K562 (cell line): ENCODE measurements at places on chromosomes 16 and 17.

DNA sequence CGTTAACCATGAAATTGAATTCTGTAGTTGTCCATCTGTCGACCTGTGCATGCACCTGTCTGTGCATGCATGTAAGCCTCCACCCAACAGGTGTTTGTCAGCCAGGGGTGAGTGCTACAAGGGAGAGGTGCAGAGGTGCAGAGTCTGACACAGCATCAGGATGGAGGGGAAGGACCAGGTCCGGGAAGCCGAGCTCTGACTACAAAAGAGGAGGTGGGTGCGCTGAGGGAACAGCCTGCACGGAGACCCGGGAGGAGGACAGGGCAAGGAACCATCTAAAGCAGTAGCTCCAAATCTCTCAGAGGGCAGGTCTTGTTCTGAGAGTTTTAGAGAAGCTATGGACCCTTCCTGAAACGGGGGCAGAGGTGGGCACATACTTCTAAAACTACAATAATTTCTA is 54.1 kb downstream of the B9D1 start:
- H3K27me3 ChIP-seq = no peaks in the 10 kb centered on the region
- H3K36me3 ChIP-seq = peaks cover 14% of the 10 kb centered on the region; the same call in 2 of the 3 replicates
- H3K27ac ChIP-seq = no peak overlapping the region
- no peak overlapping the region for H3K4me3 ChIP-seq
- DNase-seq = no peak

GRCh38 chr17:57099165-57099564 is 14.1 kb downstream of the AKAP1 start:
- H3K4me3 ChIP-seq = no peak overlapping the region
- H3K27ac ChIP-seq = no peak overlapping the region
- H3K36me3 ChIP-seq = peaks cover 11% of the 10 kb centered on the region; the same call in 2 of the 3 replicates
- peaks cover 12% of the 10 kb centered on the region; the same call in 2 of the 3 replicates for H3K4me1 ChIP-seq
- DNase-seq = no peak
- no peaks in the 10 kb centered on the region for H3K27me3 ChIP-seq

DNA sequence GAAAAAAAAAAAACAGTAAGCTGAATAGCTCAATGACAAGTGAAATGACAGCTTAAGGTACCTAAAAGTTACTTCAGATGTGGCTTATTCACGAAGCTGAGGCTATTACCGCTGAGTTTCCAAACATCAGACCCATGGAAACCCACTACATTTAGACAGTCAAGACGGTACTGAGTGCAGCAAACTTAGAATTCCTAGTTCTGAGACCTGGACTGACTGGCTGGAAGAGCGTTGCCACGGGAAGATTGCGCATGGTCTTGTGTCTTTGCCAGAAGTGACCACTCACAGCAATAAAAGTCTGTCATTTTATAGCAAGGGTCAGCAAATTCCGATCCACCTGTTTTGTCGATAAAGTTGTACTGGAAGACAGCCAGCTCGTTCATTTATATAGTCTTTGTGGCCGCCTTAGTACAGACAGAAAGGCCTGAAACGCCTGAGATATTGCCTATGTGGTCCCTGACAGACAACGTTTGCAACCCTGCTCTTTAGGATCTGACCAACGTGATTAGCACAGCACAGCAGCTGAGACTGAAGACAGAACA is 19.2 kb downstream of the LITAFD start:
- no peak overlapping the region for H3K27ac ChIP-seq
- H3K36me3 ChIP-seq = peaks cover 94% of the 10 kb centered on the region
- H3K27me3 ChIP-seq = no peaks in the 10 kb centered on the region

GRCh38 chr16:55437625-55438024 is 41.4 kb upstream of the MMP2 start:
- H3K27me3 ChIP-seq = no peaks in the 10 kb centered on the region
- no peak overlapping the region for H3K4me3 ChIP-seq
- DNase-seq = no peak
- H3K27ac ChIP-seq = no peak overlapping the region
- no peaks in the 10 kb centered on the region for H3K36me3 ChIP-seq

- no peak overlapping the region for H3K27ac ChIP-seq
- no peaks in the 10 kb centered on the region for H3K36me3 ChIP-seq
- H3K4me1 ChIP-seq = no peaks in the 10 kb centered on the region
- DNase-seq = no peak
Measured at GRCh38 chr17:14818469-14818868, 446.7 kb downstream of the PMP22 start.

DNA sequence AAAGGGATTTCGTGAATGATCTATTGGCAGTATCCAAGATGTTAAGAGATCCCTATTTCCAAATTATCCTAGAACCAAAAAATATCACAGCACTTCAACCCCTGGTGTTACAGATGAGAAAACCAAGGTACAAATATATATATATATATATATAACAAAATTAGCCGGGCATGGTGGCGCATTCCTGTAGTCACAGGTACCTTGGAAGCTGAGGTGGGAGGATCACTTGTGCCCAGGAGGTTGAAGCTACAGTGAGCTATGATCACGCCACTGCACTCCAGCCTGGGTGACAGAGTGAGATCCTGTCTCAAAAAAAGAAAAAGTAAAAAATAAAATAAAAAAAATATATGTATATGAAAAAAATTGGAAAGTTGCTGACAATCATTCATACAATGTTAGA is 637 bp upstream of the CLN3 start:
- DNase-seq = no peak
- H3K4me1 ChIP-seq = peaks cover 46% of the 10 kb centered on the region
- H3K27me3 ChIP-seq = no peaks in the 10 kb centered on the region

GRCh38 chr16:59212492-59213024 is 478.4 kb upstream of the GOT2 start:
- no peaks in the 10 kb centered on the region for H3K27me3 ChIP-seq
- no peak for DNase-seq
- H3K27ac ChIP-seq = no peak overlapping the region

- peaks cover 12% of the 10 kb centered on the region for H3K4me1 ChIP-seq
- no peaks in the 10 kb centered on the region for H3K27me3 ChIP-seq
- H3K36me3 ChIP-seq = peaks cover 9% of the 10 kb centered on the region; the same call in 2 of the 3 replicates
- DNase-seq = no peak
Measured at GRCh38 chr17:3635474-3636153, 436 bp downstream of the SHPK start.

- H3K27ac ChIP-seq = no peak overlapping the region
- no peak for DNase-seq
- no peak overlapping the region for H3K4me3 ChIP-seq
- no peaks in the 10 kb centered on the region for H3K27me3 ChIP-seq
- H3K36me3 ChIP-seq = no peaks in the 10 kb centered on the region
Measured at GRCh38 chr17:76685846-76686245, 24.9 kb downstream of the MXRA7 start.

DNA sequence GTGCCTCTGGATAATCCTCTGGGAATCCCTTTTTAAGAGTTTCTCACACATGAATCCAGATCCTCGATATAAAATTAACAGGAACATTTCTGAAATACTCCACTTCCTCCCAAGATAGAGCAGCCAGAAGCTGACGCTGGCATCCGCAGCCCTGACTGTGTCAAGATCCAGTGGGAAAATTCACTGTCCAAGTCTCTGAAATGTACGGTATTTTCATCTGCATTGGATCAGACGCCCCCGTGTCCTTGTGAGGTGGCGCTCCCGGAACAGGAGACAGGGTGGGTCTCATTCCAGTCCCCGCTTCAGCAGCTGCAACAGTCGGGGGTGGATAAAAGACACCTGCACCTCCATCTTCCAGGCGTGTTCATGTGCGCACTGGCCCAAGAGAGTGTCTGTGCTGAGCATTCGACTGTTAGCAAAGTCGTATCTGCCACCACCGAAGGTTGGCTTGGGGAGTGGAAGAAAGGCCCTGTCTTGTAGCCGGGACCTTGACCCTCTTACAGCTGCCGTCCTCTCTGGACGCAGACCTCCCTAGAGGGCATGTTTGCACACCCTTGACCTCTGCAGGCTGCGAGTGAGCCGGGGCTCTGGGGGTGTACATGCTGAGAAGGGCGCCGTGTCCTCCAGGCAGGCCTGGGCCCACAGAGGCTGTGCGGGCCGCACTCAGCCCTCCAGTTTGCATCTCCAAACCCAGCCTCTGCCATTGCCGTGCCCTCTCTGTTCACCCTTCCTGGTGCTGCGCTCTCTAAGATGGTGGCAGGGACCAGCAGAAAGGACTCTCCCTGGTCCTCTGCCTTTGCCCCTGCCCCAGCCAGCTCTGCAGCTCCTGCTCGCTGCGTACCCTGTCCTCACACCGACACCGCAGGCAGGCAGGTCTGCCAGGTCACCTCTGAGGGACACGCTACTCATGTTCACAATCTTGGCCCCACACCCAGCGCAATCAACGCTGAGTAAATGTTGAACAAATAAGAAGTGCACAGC is 72.0 kb upstream of the CHMP6 start:
- no peak for DNase-seq
- H3K4me3 ChIP-seq = no peak overlapping the region
- no peak overlapping the region for H3K27ac ChIP-seq
- peaks cover 35% of the 10 kb centered on the region; the same call in 1 of the 3 replicates for H3K36me3 ChIP-seq

- no peaks in the 10 kb centered on the region for H3K36me3 ChIP-seq
- H3K27me3 ChIP-seq = no peaks in the 10 kb centered on the region
- H3K4me3 ChIP-seq = no peak overlapping the region
- DNase-seq = no peak
- H3K4me1 ChIP-seq = no peaks in the 10 kb centered on the region
Measured at GRCh38 chr16:17520561-17520960, 49.8 kb upstream of the XYLT1 start.

DNA sequence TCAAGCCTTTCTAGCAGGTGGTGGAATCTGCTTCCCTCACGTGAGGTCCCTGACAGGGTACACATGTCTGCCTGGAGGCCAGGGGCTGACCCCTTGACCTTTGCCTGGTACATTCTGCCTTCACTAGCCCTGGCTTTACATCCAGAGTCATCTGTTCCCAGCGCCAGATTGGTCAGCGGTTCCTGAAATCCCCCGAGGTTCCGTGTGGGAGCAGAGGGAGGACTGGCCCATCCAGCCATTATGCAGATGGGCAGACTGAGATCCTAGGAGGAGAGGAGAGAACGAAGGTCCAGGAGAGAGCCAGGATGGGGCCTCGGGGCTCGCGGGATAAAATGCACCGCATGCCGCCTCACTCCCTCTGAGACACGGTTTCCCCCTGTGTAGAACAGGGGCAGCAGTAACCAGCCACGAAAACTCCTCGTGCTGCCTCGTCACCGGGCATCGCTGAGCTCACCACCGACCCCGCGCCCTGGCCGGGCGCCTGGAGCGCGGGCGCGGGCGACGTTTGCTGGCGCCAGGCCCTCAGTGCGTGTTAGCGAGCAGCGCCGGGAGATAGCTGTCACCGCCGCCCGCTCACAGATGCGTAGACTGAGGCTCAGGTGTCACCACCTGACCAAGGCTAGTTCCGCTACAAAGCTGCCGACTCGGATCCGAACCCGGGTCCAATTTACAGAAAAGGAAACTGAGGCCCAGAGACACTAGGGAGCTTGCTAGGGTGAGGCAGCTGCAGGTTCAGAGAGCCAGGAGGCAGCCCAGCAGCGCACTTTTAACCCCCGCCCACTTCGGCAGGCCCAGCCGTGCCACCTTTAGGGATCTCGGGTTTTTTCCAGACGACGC is 811 bp upstream of the MAP2K3 start:
- no peak for DNase-seq
- H3K4me1 ChIP-seq = peaks cover 53% of the 10 kb centered on the region
- H3K27ac ChIP-seq = no peak overlapping the region
- peak overlapping the region; percentile 68 for H3K4me3 ChIP-seq
- H3K36me3 ChIP-seq = no peaks in the 10 kb centered on the region
- H3K27me3 ChIP-seq = no peaks in the 10 kb centered on the region

DNA sequence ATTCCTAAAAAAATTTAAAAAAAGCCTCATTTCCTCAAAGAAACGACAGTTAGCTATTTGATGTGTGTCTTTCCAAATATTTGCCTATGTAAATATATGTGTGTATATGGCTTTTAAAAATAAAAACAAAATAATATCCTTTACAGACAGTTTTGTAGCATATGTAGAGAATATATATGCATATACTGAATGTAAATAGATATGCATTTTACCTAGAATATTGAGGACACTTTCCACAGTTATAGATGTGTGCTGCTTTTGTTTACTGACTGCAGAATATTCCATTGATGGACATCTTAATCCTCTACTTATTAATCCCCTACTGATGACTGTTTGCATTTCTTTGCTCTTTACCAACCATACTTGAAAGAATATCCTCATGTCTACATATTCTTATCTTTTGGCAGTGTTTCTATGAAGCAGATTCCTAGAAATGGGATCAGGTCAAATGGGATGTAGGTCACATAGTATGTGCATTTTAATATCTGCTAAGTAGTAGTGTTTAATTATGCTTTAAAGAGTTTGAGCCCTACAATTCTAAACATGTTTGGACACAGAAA is 3.3 kb downstream of the CCL3L1 start:
- H3K4me3 ChIP-seq = no peak overlapping the region
- peaks cover 33% of the 10 kb centered on the region for H3K27me3 ChIP-seq
- no peak for DNase-seq
- H3K36me3 ChIP-seq = no peaks in the 10 kb centered on the region
- no peaks in the 10 kb centered on the region for H3K4me1 ChIP-seq

GRCh38 chr17:37823996-37824395 is 79.1 kb upstream of the HNF1B start:
- H3K4me1 ChIP-seq = peaks cover 8% of the 10 kb centered on the region
- H3K27ac ChIP-seq = no peak overlapping the region
- no peaks in the 10 kb centered on the region for H3K36me3 ChIP-seq
- H3K27me3 ChIP-seq = peaks cover 13% of the 10 kb centered on the region

DNA sequence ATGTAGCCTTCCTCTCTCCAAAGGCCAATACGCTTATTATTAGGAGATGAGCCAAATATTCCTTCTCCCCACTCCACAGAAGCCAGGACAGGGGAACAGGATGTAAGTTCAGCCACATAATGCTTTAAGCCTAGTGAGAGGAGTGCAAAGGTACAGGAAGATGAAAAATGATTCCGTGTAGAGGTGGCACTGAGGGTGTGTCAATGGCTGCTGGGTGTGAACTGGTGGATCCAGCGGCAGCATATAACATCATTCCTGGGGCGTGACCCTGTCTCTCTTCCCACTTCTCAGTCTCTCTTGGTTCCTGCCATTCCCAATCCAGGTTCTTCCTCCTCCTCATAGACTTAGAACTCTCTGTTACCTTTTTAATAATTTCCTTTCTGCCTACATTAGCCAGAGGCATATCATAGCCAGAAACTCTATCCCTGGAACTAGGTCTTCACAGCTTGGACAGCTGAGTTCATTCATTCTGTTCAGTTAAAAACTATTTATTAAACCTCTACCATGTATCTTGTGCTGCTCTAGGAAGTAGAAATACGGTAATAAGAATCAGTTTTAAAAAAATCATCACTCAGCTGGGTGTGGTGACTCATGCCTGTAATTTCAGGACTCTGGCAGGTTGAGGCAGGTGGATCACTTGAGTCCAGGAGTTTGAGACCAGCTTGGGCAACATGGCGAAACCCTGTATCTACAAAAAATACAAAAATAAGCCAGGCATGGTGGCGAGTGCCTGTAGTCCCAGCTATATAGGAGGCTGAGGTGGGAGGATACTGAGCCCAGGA is 58.0 kb upstream of the FAM20A start:
- H3K27ac ChIP-seq = no peak overlapping the region
- H3K4me3 ChIP-seq = no peak overlapping the region
- no peak for DNase-seq

GRCh38 chr16:14125000-14125681 is 54.0 kb downstream of the MRTFB start:
- no peak for DNase-seq
- peaks cover 16% of the 10 kb centered on the region for H3K4me1 ChIP-seq
- H3K4me3 ChIP-seq = no peak overlapping the region
- H3K36me3 ChIP-seq = no peaks in the 10 kb centered on the region
- H3K27ac ChIP-seq = no peak overlapping the region
